Motor neuron (in vitro differentiated cells): ENCODE measurements at places on chromosomes 2 and 18. TPM values are rescaled to one million over a fixed set of nuclear protein-coding genes. Genes with fewer than 3 reads are reported as not detected.

The VSNL1 gene
- total RNA-seq = 0.34 and 0.35 TPM in 2 replicates

- no peak for ATAC-seq
Measured at GRCh38 chr18:23721696-23722480, 32.6 kb downstream of the LAMA3 start.

- ATAC-seq = no peak
Measured at GRCh38 chr2:88856409-88857135, 165.1 kb downstream of the RPIA start.

DNA sequence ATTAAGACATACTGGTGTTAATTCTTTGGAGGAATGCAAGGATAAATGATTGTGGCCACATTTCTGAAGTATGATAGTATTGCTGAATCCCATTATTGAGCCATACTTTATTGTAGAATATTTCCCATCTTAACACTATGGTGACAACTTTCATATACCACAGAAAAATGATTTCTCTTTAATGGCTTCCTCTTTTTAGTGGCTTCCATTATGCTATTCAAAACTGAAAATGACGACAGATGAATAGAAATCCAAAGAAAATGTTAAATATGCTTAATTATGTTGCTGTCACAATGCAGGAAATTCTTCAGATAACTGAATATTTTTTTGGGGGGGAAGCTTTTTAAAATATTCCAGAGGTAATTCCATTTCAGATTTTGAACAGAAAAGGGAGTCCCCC is 88.9 kb upstream of the TMEM200C start:
- no peak for ATAC-seq

DNA sequence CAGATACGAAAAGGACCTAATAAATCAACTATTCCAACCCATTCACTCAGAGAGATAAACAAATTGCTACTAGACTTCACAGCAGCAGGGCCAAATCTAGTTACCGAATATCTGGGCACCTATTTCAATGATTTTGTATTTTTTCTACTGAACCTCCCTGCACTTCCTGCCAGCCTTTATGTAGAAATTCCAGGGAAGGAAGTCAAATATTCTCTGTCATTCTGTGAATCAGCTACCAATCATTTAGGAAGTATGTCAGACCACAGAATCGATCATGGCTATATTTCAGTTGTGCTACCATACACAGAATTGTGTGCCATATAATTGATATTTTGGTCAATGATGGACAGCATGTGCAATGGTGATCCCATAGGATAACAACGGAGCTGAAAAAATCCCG is 109.6 kb upstream of the SPOPL start:
- no peak for ATAC-seq

The CHRND gene
- total RNA-seq = not detected in 2 replicates

The GDF7 gene
- 0.50 and 0.57 TPM in 2 replicates for total RNA-seq

- ATAC-seq = no peak
Measured at GRCh38 chr18:45688113-45688512, 35.9 kb upstream of the SLC14A1 start.

DNA sequence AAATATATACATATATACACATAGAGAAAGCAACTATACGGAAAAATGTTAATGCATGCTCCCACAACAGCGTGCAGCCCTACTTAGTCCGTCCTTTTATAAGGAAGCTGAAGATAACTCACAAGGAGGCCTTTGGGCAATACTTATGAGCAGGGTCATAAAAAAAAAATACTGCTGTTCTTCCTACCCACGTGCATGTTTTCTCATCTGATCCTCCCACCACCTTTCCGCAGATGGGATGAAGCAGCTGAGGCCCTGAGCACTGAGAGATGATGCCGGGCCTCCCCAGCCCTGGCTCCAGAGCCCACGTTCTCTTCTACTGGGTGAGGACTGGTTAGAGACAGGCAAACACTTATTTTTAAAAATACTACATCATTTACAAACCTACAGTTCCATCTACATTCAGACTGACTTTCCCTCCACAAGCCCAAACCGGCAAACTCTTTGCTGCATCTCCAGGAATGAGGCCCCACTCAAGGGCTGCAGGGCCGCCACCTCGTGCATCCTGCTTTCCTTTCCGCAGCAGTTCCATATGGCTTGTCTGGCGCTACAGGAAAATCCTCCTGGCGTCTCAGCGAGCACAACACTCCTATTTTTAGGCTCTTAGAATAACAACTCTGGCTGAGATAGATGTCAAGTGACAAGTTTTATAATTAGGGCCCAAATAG is 41.6 kb downstream of the TBC1D8 start:
- peak; percentile 48 for ATAC-seq

The GREB1L gene
- 19.3 and 24.3 TPM in 2 replicates for total RNA-seq

GRCh38 chr18:51668101-51668500 is 470.6 kb upstream of the MEX3C start:
- ATAC-seq = peak; percentile 67

GRCh38 chr2:161571051-161571429 is 53.2 kb upstream of the SLC4A10 start:
- no peak for ATAC-seq

The COLEC12 gene
- 0.49 and 0.63 TPM in 2 replicates for total RNA-seq

The PRSS56 gene
- 1.7 TPM in 1 of 2 replicates, not detected in the other for total RNA-seq

The MBD1 gene
- 55.6 and 56.8 TPM in 2 replicates for total RNA-seq
